ENCODE measurements at places on chromosomes 7 and 10. TPM values are rescaled to one million over a fixed set of nuclear protein-coding genes. Genes with fewer than 3 reads are reported as not detected.

- H3K27ac ChIP-seq: peak overlapping the region; percentile 48
- no peaks in the 10 kb centered on the region for H3K36me3 ChIP-seq
- no peaks in the 10 kb centered on the region for H3K4me1 ChIP-seq
- H3K27me3 ChIP-seq: no peaks in the 10 kb centered on the region
- DNase-seq: no peak
These were observed 106.4 kb upstream of the CARD11 start for GRCh38 chr7:3150027-3150426.

DNA sequence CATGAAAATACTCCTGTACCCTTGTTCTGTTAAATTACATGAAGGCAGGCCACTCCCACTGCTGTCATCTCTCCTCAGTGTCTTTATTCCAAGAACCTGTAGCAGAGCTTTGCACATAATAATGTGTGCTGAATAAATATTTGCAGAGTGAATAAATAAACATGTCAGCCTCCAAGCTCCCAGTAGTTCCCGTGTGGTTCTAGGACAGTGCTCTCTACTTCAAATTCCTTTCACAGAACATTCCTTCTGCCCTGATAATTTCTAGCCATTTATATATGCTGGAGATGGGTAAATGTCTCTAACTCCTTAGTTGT is 20.3 kb upstream of the HYAL4 start:
- H3K27ac ChIP-seq: peak overlapping the region; percentile 41
- H3K36me3 ChIP-seq: no peaks in the 10 kb centered on the region
- peaks cover 10% of the 10 kb centered on the region for H3K4me1 ChIP-seq
- DNase-seq: peak; percentile 44

- H3K4me1 ChIP-seq: no peaks in the 10 kb centered on the region
- no peaks in the 10 kb centered on the region for H3K27me3 ChIP-seq
- no peak overlapping the region for H3K4me3 ChIP-seq
- no peak for DNase-seq
These were observed 749.1 kb upstream of the LRRTM3 start for GRCh38 chr10:66176772-66177171.

- peak; percentile 87 for DNase-seq
- H3K36me3 ChIP-seq: no peaks in the 10 kb centered on the region
- no peaks in the 10 kb centered on the region for H3K27me3 ChIP-seq
- peaks cover 6% of the 10 kb centered on the region for H3K4me1 ChIP-seq
- no peak overlapping the region for H3K27ac ChIP-seq
- peak overlapping the region; percentile 34 for H3K4me3 ChIP-seq
These were observed 8.2 kb downstream of the NKX2-3 start for GRCh38 chr10:99540657-99541531.

Gene CRYGN
- not detected for total RNA-seq

- no peaks in the 10 kb centered on the region for H3K4me1 ChIP-seq
- no peaks in the 10 kb centered on the region for H3K36me3 ChIP-seq
- no peak for DNase-seq
- H3K4me3 ChIP-seq: no peak overlapping the region
These were observed 21.1 kb upstream of the LANCL2 start for GRCh38 chr7:55343860-55344606.

DNA sequence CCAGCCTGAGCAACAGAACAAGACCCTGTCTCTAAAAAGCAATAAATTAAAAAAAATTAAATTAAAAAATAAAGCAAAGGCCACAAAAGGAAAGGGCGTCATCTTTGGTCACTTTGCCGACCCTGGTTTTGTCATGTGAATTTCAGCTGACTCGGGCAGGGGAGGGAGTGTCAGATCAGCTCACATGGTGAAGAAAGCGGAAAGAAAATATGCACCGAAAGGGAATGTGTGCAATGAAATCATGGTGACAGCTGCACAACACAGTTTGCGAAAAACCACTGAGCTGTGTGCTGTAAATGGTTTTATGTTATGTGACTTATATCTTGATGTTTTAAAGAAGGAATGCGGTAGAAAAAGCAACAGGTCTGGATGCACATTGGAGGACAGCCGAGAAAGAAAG is 39.8 kb downstream of the RCC1L start:
- H3K36me3 ChIP-seq: no peaks in the 10 kb centered on the region
- H3K27me3 ChIP-seq: no peaks in the 10 kb centered on the region
- no peak overlapping the region for H3K27ac ChIP-seq
- no peak for DNase-seq
- H3K4me1 ChIP-seq: no peaks in the 10 kb centered on the region
- H3K4me3 ChIP-seq: no peak overlapping the region

DNA sequence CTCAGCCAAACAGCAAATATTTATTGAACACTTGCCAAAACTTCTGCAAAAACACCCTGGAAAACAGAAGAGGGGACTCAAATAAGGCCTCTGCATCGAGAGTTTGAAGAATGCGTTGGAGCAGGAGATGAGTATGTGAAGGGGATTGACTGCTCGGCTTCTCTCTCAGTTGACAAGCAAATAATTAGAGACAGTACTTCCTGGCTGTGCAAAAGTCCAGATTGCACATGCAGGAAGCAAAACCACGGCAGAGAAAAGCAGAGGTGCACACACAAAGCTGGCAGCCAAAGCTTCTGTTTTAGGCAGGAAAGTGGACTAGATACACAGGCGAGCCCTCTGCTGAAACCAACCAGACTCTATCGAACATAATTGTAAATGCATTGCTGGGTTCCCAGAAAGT is 343.6 kb upstream of the MGMT start:
- H3K4me3 ChIP-seq: no peak overlapping the region
- H3K27me3 ChIP-seq: no peaks in the 10 kb centered on the region
- DNase-seq: no peak
- H3K4me1 ChIP-seq: no peaks in the 10 kb centered on the region
- H3K36me3 ChIP-seq: no peaks in the 10 kb centered on the region
